Naive B cell (primary cell): ENCODE measurements at places on chromosomes 12 and 14.
A peak's percentile ranks its signal among the peaks of the same experiment; 100 is the strongest.

DNA sequence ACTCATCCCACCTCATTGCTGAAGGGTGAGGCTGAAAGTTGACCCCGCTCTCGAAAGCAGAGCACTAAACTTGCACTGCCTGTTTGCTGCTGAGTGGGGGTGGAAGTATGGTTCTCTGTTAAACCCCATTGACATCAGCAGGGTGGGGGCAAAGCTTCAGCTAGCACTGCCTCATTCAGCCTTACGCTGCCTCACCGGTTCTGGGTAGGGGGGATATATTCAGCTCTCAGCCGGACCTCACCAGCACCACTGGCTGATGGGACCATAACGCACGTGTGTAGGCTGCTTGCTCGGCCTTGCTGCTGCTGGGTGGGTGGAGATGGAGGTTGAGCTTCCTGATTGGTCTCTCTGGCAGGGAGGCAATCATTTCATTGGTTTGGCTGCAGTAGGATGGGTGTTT, 265.7 kb upstream of the RTL1 start:
- no peak for DNase-seq

- DNase-seq: no peak
These were observed 1.8 kb upstream of the DYRK2 start for GRCh38 chr12:67646775-67647174.

DNA sequence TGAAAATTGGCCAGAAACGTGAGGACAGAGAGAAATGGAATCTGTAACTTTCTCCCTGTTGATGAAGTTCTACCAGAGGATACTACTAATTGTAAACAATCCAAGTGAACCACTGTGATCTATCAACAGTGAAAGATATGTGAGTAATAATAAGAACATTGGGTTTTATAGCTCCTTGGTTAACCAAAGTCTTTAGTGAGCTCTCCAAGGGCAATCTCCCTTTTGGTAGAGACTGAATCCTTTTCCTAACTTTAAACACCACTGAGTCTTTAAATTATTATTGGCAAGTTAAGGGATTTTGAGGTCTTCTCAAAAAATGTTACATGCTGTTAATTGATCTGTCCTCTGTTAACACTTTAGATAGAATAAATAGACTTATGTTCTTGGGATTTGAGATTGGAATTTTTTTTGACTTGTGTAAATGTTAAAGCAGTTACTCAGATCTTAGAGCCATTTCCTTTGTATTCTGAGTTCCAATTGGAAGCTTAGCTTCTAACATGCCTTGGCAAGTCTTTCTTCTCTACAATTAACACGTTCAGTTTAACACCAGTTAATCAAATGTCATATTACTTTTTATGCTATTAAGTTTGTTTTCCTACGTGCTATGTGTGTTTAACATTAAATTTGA, 338.2 kb upstream of the DDHD1 start:
- no peak for DNase-seq

DNA sequence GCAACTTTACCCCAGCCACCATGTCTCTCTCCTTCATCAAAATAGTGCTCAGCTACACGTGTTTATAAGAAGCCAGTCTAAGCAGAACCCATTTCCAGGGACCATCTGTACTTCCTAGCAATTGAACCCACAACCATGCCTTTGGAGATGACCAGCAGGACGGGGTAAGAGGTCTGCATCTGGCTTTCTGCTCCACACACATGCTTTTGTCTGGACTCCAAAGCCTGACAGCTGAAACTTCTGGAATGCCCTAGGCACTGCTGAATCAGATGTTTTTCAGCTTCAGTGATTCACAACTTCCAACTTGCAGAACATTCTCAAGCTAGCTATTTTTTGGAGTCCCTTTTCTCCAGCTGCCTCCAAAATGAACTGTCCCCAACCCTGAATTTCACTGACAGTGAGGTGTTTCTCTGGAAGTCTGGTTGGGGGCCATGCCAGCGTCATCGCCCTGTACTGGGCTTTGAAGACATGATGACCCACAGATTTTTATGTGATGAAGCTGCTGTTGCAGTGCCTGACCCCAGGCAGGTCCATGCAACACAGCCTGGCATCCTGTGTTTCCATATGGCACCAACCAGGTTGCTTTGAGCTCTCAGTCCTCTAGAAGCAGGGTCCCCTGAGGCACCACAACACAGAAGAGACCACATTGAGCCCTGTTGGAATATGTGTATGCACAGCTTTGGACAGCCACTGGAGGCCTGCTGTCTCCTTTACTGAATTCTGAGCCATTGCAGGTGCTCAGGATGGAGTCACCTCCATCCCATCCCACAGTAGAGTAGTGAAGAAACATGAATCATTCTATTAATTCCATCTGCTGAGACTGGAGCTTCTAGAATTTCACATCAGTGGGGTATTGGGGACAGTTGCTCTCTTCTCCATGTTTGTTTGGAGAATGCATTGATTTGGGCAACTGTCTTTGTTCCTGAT, 80.2 kb downstream of the NUAK1 start:
- no peak for DNase-seq

DNA sequence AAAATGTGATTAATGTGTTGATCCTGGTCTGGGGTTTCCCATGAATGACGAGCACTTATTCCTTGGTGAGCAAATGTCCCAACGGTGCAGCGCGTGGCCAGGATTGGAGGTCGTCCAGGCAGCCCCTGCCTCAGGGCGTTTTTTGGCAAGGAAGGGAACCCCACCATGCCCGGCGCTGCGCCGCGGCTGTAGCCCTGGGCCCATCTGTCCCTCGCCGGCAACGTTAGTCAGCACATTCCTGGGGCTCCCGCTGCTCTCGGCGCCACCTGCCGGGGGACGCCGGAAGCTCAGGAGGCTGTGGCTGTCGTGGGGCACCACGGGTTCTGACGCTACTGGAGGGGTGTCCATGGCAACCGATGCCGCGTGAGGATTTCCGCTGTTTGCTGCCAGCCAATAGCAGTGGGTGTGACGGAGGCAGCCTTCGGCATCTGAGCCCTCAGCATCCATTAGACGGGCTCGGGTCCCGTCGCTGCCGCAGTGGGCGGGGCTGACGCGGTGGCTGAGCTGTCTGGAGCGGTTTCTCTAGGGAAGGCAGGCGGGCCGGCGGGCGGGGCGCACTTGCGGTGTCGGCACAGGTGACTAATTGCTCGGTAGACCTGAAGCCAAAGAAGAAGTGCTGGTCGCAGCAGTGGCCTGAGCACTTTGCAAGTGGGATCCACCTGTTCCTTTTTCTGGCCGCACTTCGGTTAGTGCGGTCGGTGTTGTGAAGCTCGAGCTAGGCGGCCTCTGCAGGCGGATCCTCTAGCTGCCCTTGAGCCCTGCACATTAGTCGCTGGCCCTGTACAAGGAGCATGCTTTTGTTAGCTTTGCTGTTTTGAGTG, 29.5 kb downstream of the RAB35 start:
- peak; percentile 99 for DNase-seq

DNA sequence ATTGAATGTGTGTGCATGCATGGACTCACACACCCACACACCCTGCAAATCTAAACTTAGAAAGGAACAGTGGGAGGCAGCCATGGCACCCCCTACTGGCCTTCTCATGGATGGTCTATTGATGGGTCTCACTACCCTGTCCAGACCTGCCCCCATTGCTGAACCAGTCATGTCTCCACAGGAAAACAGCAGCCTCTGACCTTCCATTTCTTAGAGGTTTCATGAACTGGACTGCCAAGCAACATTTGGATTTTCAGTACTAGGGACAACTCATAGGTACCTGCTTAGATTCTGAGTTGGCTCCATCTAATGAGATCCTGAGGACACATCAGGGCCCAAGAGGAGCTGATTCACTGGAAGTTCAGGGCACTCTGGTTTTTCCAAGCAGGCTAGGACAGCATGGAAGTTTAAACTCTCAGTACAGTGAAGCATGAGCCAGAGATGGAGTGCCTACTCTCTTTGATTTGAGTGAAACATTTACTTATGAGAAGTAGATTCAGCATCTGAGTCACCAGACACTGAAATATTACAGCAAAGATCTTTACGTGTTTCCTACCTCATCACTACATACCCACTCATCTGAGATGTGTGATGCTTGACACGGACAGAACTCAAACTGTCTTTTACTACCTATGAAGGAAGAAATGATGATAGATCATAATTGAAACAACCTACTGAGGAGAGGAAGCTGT, 98.9 kb upstream of the PLEKHG7 start:
- DNase-seq: no peak

- DNase-seq: no peak
These were observed 372.3 kb upstream of the KITLG start for GRCh38 chr12:88952562-88952942.

GRCh38 chr12:56590237-56590830, 39.8 kb downstream of the BAZ2A start:
- DNase-seq: no peak

DNA sequence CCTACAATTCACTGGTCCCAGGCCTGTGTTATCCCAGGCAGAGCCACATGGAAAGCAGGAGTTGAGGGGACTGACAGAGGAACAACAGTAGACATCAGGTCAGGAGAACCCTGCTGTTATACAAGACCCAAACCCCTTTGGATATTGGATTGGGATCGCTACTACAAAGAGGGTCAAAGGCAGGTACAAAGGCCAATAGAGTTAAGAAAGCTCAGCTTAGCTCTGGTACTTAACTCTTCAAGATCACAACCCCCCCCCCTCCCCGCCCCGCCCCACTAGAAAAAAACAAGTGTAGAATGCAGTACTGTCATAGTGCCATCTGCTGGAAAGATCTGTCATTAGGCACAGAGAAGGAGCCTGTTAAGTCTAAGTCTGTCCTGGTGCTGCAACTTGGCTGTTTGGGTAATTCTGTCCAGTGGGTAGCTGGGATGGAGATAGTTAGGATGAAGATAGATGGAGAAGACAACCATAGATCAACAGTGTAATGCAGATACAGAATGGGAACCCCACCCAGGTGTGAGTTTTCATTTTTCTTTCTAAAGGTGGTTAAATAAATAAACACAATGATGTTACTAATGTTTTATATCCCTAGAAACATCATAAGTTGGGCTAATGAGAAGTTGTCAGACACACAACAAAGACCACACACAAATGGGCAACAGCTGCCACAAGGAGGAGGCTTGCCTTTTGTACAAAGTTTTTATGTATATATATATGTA, 17.2 kb downstream of the REM2 start:
- peak; percentile 47 for DNase-seq

DNA sequence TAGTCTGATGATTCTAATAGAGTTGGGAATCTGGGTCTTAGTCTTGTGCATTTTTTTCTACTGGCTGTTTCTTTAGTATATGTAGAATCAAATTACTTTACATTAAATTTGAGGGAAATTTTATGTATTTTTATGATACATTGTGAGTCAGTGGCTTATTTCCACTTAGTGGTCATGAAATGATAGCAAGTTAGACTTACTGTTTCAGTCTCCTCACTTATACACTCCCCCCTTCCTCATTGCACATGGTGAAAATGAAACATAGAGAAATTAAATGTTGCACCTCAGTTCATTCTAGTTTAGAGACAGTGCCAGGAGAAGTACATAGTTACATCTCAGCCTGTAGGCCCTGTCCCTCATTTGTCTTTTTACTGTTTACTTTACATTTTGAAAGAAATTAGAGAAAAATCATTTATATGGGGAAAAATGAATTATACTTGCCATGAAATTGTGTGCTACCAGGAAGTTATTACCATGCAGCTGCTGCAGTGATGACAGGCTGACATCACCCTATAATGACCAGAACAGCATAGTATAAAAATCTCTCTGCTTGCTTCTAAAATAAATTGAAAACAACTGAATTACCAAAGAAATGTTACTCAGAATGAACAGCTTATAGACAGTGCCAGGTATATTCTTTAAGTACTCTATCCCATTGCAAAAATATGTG, 113.2 kb downstream of the TRMT5 start:
- no peak for DNase-seq

GRCh38 chr12:40054555-40055227, 51.2 kb downstream of the SLC2A13 start:
- DNase-seq: no peak

- no peak for DNase-seq
These were observed 157.7 kb upstream of the AVPR1A start for GRCh38 chr12:63308671-63309070.

DNA sequence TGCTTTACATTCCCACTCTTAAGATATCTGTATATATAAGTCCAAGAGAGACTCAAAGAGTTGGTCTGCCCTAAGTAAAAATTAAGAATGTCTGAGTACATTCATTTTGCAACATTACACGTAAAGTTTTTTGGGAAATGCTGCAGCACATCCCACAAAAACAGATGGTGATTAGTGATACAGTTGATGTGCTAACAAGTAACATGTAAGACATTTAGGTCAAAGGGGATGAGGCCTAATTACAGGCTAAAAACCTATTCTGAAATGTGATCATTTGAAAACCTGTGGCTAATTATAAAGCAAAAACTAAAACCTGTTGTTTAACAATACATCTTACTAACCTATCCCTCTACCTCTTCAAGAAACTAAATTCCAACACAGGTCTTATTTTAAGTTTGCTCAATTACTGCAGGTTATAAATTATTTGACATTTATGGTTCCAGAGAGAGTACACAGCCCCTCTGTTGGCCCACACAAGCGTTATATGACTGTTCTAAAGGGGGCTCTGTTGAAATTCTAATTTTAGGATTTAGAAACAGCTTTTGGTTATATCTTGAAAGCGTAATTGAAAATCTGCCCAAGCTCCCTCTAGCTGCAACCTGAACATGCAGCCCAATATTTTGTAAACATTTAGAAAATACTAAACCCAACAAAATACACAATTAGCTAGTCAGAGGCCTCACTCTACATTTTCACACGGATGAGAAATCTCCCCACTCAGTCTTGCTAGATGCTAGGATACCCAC, 42.9 kb downstream of the BRAP start:
- DNase-seq: no peak

DNA sequence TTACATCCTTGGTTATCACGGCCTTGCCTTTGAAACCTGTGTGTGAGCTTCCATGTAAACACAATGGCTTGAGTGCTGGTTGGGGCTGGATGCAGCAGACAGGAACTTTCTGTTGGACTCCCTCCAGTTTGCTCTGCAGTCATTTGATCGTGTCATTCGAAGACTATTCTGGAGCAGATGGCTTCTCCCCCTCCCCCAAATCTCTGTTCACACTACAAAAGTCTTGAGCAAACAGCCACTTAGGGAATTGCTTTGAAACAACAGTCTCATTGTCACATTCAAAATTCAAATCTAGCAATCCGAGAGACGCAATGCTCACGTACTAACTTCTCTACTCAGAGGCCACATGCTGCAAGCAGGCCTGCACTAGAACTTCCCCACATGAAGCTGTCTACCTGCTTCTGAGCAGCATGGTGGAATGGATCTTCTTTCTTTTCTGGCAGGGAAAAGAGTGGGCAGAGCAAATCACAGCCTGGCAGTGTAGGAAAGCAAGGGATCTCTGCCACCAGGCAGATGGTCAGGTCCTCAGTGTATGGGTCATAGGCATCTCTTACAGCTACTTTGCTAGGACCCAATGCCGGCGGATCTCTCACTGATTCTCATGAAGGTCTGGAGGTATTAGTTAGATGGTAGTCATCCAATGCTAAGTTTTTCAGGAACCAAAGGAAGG, 214.2 kb downstream of the PPM1H start:
- DNase-seq: no peak

DNA sequence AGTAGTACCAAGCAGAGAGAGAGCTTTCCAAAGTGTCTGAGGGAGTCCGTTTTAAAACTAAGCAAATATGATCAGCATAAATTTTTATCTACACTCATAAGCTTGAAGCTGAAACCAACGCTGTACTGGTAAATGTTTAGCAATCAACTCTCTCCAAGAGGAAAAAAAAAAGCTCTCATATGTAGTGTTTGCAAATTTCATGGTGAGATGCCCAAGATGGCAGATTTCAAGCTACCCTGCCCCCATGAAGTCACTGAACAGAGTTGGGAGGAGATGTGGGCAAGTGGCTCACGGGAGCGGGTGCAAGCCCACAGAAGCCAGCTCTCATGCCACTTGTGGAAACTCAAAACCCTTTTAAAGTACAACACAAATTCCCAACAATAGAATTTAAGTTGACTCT, 475.8 kb downstream of the BCAT1 start:
- no peak for DNase-seq

GRCh38 chr12:58419196-58419760, 477.9 kb downstream of the ATP23 start:
- DNase-seq: no peak
